ENCODE measurements at places on chromosomes 2 and 18.

- DNase-seq, result no peak
These were observed 85.5 kb downstream of the MALT1 start for GRCh38 chr18:58756596-58757240.

DNA sequence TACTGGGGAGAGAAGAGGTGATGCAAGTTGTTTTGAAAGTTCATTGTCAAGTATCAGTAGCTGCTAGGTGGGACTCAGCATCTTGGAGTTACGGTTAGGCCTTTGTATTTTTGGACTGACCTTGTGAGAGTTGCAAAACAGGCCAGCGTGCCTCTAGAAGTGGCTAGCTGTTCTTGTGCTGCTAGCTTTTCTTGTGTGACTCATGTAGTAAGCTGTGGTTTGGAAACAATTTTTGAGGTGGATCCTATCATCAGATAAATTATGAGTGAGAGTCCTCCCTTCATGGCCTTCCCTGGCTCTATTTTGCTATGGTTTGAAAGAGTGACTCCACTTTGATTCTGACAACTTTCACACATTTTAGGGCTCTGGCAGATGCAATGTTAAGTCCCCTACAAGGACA, 409.2 kb upstream of the HS6ST1 start:
- no peak for DNase-seq

DNA sequence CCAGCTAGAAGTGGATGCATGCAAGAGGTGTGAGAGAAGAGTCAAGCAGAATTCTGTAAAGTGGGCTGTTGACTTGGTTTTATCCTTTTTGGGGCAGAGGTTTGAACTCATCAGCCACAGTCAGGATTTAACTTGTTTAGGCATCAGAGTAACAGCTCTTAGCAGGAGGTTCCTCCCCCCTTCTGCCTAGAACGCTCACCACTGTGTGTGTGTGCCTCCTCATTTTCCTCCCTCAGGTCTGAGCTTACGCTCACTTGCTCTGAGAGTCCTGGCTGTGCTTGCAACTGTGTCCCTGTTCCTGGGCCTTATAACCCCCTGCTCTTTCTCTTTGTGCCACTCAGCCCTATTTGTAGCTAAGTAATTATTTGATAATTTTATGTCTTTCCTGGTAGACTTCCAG, 167.9 kb downstream of the TMEM182 start:
- no peak for DNase-seq

DNA sequence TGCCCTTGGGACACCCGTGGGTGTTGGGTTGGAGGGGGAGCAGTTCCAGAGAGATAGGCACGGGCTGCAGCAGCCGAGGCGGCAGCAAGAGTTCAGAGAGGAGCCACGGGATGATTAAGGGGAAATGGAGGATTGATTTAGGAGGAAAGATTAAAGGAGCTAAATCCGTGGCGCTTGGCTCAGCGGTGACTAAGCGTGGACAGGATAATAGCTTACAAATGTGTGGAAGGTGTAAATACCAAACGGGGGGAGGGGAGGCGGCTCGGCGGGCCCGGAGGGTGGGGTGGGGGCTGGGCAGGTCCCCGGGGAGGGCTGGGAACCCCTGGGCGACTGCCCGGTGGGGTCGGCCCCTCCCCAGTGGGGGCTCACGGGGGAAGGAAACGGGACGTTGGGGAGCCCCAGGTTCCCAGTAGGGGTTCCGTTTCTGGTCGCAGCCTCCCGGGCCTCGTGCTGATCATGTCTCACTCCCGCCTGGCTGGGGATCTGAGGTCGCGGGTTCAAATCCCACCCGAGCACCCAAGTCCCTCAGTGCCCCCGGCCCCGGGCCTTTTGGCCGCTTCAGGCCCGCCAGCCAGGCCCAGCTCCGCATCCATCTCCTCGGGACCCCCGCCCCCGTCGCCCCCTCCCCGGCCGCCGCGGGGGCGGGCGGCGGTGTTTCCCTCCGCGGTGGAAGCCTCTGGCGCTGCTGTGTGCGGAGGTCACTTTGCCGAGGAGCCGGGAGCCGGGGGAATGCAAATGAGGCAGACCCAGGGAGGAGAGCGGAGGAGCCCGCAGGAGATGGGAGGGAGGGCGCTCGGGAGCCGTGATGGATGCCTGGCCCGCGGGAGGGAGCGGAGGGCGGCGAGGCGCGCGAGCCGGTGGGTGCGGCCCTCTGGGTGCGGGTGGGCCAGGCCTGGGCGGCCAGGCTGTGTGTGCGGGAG, 8.1 kb downstream of the ASIC4 start:
- DNase-seq, result no peak

DNA sequence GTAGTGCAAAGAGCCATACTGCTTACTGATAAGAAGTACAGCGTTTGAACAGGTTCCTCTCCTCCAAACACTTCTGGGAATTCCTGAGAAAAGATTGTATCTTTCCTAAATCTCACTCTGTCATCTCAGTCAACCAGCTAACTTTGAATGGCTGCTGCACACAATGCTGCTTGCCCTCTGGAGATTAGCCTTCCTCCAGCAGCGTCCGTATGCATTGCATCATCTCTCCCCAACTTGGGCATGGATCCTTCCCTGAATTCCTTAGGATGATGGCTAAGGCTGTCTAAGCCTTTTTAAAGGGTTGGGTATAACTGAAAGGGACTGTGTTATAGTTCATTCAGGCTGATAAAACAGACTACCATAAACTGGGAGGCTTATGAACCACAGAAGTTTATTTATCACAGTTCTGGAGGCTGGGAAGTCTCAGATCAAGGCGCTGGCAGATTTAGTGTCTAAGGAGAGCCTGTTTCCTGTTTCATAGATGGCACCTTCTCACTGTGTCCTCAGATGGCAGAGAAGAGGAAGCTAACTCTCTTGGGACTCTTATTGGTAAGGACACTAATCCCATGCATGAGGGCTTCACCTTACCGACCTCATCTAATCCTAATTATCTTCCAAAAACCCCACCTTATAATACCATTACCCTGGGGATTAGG, 105.3 kb downstream of the PAX3 start:
- DNase-seq, result no peak

DNA sequence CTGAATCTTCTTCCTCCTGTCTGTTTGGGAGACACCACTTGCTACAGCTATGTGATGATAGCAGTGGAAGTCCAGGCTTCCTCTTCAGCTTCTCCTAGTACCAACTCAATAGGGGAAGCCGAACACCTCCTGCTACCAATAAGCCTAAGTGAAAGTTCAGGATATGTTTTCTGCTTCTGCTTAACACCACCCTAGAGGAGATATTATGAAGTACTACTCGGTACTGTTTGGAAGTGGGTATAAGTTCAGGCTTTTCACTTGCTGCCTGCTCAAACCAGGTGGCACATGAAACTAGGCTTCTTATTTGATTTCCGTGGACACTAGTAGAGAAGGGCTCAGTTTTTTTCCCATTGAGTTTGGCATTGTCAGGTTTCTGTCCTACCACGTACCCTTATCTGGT, 99.8 kb downstream of the PTPN4 start:
- no peak for DNase-seq

DNA sequence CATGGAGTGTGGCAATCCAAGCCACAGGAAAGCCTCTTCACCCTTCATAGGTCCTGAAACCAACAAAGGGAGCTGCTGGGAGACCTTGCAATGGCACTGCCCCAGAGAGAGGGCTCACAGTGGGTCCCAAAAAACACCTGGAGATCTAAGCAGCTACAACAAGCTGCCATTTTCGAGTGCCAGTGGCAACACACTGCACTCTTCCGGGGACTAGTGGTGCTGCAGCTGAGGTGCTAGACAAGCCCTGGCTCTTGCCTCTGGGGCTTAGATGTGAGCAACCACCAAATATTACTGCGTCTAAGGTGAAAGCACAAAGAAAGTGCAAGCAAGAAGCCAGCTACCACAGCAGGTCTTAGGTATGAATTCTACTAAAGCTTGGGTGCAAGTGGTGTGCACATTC, 192.9 kb downstream of the NOL4 start:
- no peak for DNase-seq

DNA sequence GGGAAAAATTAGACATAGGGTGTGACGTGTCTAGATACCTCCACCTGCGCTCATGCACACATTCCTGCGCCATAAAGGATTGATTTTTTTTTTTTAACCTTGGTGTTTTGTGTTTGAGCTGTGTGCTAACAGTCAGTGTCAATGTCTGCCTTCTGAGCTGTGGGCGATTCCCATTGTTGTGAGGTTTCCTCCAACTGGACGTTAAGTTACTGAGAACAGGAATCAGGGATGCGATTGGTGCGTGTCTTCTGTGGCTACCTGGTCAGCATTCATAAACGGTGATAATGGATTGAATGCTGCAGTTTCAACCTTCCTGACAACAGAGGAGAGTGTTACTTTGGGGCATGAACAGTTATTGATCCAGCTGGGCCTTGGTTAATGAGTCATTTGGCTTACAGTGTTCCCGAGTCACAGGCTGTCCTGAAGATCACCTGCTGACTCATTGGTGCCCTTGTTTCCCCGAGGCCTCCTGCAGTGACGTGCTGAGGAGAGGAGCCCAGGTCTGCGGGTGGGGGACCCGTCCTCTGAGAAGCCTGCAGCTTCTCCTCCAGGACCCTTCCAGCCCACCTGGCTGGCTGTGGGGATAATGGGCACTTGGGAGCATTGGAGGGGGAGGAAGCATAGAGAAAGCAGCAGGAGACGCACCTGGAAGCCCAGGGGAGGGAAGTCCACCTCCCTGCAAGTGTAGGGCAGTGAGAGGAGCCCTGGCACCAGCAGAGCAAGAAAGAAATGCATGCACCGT, 25.8 kb upstream of the CABYR start:
- DNase-seq, result no peak

GRCh38 chr2:141392517-141393213, 738.2 kb downstream of the LRP1B start:
- no peak for DNase-seq

DNA sequence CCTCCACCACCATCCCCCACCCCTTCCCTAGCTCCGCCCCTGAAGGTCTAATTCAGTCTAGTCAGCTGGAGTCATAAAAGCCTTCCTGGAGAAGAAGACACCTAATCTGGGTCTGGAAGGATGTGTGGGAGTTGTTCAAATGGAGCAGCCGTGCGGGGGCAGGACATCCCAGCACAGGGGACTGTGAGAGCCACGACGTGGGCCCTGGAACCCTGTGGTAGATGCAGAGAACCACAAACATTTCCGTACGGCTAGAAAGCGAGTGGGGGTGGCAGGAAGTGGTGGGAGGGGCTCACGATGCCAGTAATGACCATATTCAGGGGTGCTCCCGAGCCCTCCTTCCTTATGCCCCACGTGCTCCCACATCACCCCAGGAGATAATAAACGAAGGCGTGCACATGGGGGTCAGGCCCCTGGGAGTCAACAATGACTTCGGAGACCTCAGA, 20.9 kb upstream of the COL6A3 start:
- DNase-seq, result peak; percentile 61

- no peak for DNase-seq
These were observed 123.0 kb upstream of the THUMPD2 start for GRCh38 chr2:39902103-39902502.

DNA sequence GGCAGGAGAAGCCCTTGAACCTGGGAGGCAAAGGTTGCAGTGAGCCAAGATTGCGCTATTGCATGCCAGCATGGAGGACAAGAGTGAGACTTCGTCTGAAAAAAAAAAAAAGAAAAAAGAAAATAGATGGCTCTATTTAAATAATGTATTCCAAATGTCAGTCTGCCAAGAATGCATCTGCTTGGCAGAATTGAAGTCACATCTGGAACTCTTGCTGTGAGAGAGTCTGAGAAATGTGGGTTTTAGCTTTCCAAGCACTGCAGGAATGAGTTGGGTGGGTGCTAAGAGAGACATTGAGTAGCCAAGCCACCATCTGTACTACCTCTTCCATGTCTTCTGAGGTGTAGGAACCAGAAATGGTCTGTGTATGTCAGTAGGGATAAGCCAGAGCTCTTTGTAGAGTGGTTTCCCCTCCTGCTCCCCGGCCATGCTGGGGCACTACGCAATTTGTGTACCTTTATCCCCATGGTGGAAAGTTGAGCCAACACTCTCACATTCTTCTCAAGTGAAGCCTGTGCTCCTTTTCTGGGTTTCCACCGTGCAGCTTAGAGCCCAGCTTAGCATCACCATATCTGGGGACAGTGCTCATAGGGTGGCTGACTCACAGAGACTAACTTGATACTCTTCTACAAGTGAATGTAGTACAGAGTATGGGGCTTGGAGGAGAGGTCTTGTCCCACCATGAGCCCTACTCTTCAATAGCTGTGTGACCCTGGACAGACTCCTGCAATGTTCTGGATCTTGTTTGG, 25.3 kb downstream of the IL1F10 start:
- DNase-seq, result no peak

All from activated T-cell treated with anti-CD3 and anti-CD28 coated beads for 1 hour (primary cell).